ENCODE measurements at places on chromosomes 11 and 22.

DNA sequence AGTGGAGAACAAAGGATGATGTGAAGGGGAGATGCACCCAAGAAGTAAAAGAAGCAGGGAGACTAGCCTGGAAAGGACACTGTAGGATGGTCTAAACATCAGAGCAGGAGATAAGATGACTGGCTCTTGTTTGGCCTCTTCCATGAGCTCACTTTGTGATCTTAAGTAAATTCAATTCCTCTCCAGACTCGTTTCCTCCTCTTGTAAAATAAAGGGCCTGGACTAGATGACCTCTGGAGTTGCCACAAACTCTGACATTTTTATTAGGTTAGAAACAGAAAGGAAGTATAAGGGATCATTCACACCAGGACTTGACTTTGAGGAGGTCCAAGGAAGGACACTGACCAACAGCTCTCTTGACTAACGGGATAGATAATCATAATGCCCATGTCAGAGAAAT, 60.2 kb upstream of the SCUBE2 start:
- no peak for DNase-seq

- no peak for DNase-seq
These were observed 108.4 kb downstream of the ARL14EP start for GRCh38 chr11:30431127-30431814.

GRCh38 chr11:45060707-45061106, 85.7 kb upstream of the PRDM11 start:
- DNase-seq = no peak

DNA sequence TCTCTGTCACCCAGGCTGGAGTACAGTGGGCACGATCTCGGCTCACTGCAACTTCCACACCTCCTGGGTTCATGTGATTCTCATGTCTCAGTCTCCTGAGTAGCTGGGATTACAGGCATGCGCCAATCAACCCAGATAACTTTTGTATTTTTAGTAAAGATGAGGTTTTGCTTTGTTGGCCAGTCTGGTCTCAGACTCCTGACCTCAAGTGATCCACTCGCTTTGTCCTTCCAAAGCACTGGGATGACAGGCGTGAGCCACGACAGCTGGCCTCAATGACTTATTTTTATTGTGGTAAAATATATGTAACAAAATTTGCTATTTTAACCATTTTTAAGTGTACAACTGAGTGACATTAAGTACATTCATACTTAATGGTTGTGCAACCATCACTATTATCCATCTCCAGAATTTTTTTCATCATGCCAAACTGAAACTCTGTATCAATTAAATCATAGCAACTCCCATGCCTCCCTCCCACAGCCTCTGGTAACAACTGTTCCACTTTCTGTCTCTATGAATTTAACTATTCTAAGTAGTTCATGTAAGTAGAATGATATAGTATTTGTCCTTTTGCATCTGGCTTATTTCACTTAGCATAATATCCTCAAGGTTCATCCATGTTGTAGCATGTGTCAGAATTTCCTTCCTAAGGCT, 50.7 kb upstream of the CWF19L2 start:
- DNase-seq = no peak

- no peak for DNase-seq
These were observed 993 bp downstream of the RELA start for GRCh38 chr11:65661599-65662246.

DNA sequence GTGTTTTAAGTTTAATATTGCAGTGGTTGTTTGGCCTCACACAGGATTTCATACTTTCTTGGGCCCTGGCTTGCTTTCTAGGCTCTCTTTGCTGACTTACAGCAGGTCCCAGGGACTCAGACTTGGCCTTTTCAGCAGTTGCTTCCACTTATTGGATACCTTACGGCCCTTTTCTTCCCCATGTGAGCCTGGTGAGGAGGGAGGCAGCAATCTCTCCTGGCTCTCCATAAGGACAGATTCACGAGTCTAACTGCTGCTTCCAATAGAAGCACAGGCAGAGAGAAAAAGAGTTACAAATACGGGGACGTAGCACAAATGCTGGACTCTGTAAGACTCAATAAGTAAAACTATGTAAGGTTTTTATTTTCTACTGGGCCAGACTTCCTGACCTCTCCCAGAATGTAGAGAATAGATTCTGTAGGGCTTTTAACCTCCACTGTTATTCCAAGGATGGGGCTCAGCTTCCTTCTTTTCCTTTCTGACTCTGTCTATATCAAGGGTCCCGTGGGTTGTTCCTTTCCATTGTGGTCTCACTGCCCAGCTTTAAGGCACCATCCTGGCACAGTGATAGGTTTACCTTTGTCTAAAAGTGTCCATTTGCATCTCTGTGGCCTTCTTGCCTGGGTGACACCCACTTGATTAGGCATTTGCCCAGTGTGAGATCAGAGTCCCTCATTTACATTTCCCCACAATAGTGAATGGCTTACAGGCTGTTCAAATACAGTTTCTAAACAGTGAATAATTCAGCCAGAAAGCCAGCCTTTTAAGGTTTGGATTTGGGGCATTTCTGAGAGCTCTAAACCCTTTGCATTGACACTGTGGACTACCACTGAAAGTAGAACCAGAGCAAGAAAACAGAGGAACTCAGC, 92.8 kb downstream of the RASSF10 start:
- DNase-seq = no peak

- no peak for DNase-seq
These were observed 14.4 kb downstream of the POU2AF2 start for GRCh38 chr11:111259896-111260295.

GRCh38 chr11:133904818-133905515, 51.8 kb downstream of the IGSF9B start:
- no peak for DNase-seq

GRCh38 chr11:72216638-72217037, at the start of gene FOLR2:
Gene FOLR2, plus strand, starts transcription at chr11:72216794. Its CDS starts 1,791 bp downstream, at chr11:72218585.
- no peak for DNase-seq

GRCh38 chr11:62542750-62543567, 3.6 kb downstream of the AHNAK start:
- DNase-seq = peak; percentile 75

DNA sequence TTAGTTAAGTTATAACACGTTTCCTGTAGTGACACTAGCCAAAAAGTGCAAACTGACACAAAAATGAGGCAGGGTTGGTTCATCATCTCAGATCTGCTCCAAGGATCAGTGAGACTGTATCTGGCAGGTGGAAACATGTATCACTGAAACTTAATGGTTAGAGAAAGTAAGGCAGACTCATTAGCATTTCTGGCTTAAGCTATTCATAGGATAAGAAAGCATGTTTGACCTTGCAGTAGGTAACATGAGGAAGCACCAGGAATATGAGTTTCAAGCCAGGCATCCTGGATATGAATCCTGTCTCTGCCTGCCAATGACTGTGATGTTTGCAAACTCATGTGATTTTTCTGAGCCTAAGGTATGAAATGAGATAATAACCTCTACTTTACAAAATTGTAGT, 732.1 kb downstream of the NELL1 start:
- no peak for DNase-seq

DNA sequence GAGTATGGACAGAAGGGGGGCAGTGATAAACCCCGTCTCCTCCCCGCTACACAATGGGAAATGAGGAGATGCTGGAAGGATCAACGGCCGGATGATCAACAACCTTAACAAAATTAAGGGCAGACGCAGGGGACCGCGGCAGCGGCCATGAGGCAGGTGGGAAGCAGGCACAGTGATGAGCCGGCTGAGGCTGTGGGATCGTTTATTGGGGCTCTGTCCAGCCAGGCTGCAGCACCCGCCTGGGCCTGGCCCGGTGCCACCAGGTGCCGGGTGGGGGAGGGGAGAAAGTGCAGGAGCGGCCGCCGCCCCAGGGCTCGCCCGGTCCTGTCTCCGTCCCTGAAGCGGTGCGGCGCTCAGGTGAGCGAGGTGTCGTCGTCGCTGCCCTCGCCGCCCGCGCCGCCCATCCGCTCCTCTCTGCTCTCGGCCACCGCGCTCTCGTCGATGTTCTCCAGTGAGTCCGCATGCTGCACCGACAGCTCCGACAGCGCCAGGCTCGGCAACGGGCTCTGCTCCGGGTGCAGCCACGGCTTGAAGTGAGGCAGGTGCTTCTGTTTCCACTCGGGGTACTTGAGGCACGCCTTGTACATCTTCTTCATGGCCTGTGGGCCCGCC, 2.4 kb upstream of the ARAP1 start:
- DNase-seq = no peak

- DNase-seq = no peak
These were observed 6.8 kb upstream of the LIF start for GRCh38 chr22:30253205-30253852.

DNA sequence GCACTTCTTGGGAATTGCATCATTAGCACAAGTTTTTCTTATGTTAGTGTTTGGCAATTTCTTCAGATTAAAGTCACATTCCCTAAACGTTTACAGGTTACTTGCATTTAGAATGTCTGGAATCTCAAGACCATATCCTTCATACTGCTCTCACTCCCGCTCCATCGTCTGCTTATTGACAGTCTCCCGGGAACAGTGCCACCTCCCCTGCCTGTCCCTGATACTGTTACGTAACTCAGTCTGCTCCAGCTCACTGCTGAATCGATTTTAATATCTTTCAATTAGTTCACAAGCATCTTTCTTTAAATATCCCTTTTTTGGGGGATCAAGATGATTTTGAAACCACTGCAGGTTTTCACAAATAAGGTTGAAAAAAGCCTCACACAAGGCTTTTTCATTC, 48.2 kb downstream of the GLYATL2 start:
- no peak for DNase-seq

- no peak for DNase-seq
These were observed 19.7 kb upstream of the FIBIN start for GRCh38 chr11:26974069-26974783.

DNA sequence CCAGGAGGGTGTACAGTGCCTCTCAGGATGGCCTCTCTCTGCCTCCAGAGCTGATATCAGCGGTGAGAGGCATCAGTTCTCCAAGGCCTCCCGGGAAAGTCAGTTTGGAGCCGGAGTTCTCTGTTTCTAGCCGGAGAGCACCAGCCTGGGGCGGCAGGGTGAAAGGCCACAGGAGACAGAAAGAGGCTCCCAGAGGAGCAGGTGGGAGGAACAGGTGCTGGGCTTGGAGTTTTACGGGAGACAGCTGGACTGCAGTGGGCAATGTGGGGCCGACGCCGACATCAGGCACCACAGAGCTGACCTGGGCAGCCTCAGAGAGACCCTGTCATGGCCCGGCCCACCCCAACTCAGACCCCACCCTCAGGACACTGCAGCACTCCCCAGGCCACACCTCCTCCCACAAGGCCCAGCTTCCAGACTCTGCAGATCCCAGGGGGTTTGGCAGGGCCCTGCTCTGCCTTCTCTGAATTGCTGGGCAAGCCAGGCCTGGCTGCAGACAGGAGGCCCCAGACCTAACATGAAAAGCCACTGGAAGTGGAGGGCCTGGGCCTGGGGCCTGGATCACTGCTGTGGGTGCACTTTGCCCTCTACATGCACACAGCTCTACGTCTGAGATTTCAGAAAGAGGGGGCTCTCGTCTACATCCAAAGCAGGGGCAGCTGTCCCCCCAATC, 885.6 kb downstream of the BRD1 start:
- no peak for DNase-seq

DNA sequence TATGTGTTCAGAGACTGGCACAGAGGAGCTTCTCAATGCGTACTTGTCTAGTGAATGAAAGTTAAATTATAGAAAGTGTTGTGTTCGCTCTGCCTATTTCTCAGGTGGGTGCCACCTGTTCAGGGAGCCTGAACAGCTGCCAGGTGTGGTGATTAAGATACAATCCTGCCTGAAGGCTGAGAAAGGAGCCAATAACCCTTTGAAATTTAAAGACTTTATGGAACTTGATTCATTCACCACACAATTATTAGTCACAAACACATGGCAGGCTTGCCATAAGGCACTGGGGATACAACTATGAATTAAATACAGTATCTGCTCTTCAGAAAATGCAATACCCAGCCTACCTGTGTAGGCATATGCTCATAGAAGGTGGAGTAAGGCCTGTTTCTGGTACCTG, 92.9 kb upstream of the AMOTL1 start:
- no peak for DNase-seq

- DNase-seq = no peak
These were observed 8.8 kb upstream of the OR9I1 start for GRCh38 chr11:58134151-58134550.

GRCh38 chr22:22938672-22939587, 51.3 kb downstream of the IGLL5 start:
- peak; percentile 26 for DNase-seq

DNA sequence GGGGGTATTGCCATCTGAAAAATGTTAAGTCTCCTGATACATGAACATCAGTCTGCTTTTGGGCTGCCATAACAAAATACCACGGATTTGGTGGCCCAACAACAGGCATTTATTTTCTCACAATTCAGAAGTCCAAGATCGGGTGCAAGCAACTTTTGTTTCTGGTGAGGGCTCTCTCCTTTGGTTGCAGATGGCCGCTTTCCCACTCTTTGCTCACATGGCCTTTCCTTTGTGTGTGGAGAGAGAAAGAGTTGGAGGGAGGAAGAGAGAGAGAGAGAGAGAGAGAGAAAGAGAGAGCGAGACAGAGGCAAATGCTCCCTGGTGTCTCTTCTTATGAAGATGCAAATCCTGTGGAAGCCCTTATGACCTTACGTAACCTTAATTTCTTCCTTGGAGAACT, 2.5 kb upstream of the KRTAP5-2 start:
- DNase-seq = no peak

DNA sequence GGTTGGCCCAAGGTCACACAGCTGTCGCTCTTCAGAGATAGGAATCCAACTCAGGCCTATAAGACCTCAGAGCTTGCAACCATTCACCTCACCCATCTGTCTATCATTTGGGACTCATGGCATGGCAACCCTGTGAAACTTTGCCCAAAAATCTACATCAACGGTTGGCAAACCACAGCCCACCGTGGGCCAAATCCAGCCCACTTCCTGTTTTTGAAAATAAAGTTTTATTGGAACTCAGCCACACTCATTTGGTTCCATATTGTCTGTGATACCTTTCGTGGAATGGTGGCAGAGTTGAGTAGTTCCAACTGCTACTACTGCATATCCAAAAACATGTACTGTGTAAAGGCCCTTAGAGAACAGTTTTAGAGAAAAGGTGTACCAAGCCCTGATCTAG, 307.8 kb downstream of the MN1 start:
- DNase-seq = no peak

GRCh38 chr11:1754376-1755150, 4.2 kb upstream of the IFITM10 start:
- DNase-seq = no peak

GRCh38 chr11:3947061-3947460, 91.6 kb downstream of the STIM1 start:
- DNase-seq = peak; percentile 63

DNA sequence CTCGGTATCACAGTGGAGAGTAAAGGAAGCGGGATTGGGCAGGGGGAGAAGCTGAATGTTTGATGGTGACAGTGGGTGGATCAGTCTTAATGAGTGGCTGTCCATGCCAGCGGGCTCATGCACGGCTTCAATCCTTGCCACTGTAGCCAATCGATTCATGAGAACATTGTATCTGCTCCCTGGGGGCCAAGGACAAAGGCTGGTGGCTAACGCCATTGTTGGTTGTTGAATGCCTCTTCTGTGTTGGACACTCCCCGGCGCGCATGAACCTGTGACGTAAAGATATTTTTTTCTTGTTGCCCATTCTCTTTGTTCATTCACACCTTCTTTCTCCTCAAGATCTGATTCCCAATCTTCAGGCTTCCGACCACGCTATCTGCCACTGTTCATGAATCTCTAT, 20.9 kb upstream of the ATXN10 start:
- no peak for DNase-seq

- DNase-seq = peak; percentile 41
These were observed 10.4 kb downstream of the OR51B4 start for GRCh38 chr11:5291207-5291838.
